ENCODE measurements at places on chromosomes 13 and 19.
A peak's percentile ranks its signal among the peaks of the same experiment; 100 is the strongest.

- DNase-seq = no peak
Measured at GRCh38 chr19:4712771-4713170, 10.9 kb downstream of the DPP9 start.

- no peak for DNase-seq
Measured at GRCh38 chr19:44767295-44768180, 10.2 kb upstream of the CBLC start.

DNA sequence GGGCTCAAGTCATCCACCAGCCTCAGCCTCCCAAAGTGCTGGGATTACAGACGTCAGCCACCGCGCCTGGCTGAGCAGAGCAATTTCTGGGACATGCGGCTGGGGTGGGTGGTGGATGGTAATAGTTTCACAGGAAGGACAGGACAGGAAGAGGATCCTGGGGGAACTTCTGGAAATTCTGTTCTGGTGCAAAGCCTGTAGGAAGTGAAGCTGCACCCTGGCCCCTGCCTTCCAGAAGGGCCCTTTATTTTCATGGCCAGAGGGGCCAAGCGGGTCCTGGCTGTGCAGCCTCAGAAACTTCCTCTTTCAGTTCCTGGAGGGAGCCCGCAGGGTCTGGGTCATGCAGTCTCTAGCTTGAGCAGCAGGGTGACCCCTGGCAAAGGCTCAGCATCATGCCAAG, 15.7 kb downstream of the FEM1A start:
- peak; percentile 69 for DNase-seq

- DNase-seq = no peak
Measured at GRCh38 chr19:1809678-1810077, 2.4 kb downstream of the ATP8B3 start.

GRCh38 chr13:29936051-29936813, 85.8 kb upstream of the UBL3 start:
- no peak for DNase-seq

GRCh38 chr19:35119091-35119490, 3.5 kb downstream of the FXYD3 start:
- DNase-seq = no peak

GRCh38 chr13:104833221-104833620, 1702.2 kb downstream of the EFNB2 start:
- DNase-seq = no peak

DNA sequence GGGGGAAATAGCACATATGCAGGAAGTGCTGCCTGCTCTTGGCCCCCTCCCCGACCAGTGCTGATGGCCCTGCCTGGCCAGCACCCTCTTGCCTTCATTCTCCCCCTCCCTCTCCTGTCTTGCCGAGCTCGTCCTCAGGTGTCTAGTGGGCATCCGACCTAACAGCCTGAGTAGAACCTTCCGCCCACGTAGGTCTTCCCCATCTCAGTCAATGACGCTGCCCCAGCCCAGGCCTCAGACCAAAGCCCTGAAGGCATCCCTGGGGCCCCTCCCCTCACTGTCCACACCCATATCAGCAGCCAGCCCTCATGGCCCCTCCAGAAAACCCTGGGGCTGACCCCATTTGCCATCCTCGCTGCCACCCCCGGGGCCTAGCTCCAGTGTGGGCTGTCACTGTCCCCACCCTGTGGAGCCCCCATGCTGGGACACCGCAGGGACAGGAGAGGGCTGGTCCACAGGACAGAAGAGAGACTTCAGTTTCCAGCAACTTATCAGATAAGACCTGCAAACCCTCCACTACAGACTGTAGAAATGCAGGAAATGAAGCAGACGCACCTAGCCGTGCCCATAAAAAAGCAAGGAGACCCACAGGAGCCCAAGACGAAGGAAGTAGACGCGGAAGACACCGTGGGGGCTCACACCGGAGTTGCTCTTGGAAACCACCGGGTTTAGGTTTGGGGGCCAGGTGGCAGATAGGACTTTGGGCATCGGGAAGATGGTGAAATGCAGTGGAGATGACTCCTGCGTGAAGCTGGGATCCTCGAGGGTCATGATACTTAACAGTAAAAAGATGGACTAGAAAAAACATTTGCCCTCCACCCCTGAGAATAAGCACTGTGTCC, 38.3 kb downstream of the AP1M1 start:
- DNase-seq = no peak

DNA sequence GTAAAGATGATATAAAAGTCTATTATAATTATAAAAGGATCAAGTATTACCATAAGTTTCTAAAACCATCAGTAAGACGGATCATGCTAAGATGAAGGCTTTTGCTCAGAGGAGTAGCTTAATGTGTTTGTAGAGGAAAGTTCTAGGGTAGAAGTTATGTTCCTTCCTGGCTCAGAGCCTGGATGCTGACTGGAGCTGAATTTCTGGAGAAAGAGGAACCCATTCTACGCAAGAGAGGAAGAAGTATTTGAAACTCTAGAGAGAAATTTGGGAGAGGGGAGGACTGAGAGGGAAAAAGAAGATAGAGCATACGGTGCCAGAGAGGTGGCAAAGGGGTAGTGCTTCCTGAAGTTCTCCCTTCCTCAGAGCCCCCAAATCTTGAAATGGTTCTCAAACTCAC, 51.4 kb upstream of the SGCG start:
- DNase-seq = no peak

GRCh38 chr19:54461613-54462012, 2.0 kb downstream of the LENG9 start:
- no peak for DNase-seq

DNA sequence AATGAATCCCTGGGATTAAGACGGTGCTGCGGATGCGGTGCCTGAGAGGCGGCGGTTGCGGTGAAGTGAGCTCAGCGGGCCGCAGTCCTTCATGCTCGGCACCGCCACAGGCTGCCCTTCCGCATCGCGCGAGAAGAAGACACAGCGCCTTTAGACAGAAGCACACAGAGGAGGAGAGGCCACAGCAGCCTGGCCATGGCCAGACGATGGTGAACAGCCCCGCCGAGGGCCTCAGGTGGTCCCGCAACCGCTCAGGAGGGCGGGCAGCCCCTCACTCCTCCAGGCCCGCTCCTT, 459.2 kb downstream of the MYO16 start:
- no peak for DNase-seq

DNA sequence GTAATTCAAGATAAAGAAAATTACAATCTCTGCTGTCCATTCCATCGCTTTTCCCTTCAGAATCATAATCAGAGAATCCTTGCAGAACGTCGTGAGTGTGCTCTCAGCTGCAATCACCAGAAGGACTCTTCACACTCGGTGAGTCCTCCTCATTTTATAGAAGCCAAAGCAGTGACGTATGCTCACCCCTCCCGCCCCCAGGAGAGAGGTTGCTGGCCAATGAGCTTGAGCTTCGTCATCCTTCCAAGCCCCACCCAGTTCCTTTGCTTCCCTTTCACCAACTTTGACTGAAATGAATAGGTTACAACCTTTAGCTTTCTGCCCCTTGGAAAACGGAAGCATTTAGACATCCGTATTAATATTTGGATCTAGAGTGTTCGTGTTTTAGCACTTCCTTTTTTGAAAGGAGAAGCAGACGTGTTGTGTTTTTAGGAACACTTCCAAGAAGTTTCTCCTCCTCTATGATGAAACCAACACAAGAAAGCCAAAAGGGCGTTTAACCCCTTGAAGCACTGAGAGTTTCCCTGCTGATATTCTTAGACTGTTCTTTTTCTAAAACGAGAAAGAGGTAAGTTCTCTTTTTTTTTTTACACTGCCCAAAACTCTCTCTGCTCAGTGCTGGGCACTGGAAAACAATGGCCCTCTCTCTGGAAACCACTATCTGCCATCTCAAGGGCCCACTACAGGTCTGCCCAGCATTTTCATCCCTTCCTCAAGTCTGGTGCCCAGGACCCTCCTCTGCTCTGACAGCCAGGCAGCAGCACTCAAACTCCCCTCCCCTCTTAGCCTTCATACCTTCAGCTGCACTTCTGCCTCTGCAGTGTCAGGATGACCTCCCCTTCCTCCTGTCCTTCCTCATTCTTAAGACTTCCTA, 44.3 kb upstream of the CEACAM21 start:
- peak; percentile 90 for DNase-seq

Data from OCI-LY7 (cell line).